ENCODE measurements at places on chromosomes 7 and 10.
A peak's percentile ranks its signal among the peaks of the same experiment; 100 is the strongest.

DNA sequence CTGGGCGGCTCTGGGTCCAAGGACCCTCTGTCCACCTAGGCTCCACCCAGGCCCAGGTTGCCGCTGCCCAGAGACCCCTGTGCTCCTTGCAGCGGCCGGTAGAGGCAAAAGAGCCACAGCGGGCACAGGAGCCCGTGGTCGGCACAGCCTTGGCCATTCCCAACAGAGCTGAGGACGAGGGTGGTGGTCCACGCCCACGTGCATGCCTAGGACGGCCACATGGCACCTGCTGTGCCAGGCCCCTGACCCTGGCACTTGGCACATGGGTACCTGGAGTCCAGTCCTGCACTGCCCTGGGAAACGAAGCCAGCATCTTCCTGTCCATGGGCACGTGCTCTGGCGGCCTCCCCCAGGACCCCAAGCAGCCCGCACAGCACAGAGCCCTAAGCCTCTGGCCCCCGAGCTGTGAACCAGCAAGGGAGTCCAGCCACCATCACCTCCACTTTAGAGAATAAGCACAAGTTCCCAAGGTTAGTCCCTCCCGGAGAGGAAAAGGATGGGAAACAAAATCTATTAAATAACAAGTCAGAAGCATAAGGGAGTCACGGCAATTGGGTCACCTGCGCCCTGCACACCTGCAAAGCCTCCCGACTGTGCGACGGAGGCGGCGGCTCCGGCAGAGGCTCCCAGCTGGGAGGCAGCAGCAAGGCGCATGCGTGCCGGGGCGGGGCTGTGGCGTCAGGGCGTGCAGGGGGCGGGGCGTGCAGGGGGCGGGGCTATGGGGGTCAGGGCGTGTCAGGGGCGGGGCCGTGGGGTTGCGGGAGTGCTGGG is 59.1 kb downstream of the STK32C start:
- DNase-seq = peak; percentile 10

- DNase-seq = no peak
Observed at GRCh38 chr10:130338636-130339024, 202.4 kb downstream of the GLRX3 start.

- DNase-seq = no peak
Observed at GRCh38 chr10:132705173-132705572, 80.8 kb downstream of the NKX6-2 start.

GRCh38 chr7:98200364-98200763 is 10.9 kb upstream of the BHLHA15 start:
- DNase-seq = no peak

DNA sequence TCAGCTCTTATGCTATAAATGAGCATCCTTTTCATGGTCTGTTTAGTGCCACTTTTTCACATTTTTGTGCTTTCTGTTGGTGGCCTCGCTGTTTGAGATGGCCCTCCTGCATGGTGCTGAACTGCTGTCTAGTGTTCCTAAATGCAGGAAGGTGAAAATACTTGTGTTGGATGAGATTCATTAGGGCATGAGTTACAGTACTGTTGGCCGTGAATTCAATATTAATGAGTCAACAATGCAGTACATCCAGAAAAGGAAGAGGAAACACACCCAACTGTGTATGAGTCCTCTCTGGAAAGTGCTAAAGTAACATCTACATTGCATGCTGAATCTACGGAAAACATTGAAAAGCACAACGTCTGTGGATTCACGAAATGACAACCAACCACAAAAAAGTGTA is 124.0 kb downstream of the HERPUD2 start:
- DNase-seq = no peak

GRCh38 chr10:44068716-44069482 is 316.0 kb downstream of the CXCL12 start:
- DNase-seq = no peak

DNA sequence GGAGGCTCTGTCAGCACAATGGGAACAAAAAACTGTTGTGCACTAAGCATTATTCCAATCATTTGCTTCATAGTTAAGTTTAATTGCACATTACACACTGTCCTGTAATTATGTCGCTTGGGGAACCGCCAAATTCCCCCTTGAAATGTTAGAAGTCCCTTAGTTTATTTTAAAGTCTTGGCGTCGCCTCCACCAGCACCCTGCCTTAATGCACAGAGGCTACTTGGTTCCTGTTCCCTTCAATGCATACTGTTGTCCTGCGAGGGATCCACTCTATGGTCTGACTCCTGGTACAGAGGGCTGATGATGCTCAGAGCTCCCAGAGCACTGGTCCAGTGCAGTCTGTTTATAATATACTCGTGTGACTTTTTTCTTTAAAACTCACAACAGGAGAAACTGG is 330.7 kb downstream of the ELMO1 start:
- DNase-seq = no peak

GRCh38 chr7:124514471-124514870 is 251.1 kb downstream of the GPR37 start:
- no peak for DNase-seq

DNA sequence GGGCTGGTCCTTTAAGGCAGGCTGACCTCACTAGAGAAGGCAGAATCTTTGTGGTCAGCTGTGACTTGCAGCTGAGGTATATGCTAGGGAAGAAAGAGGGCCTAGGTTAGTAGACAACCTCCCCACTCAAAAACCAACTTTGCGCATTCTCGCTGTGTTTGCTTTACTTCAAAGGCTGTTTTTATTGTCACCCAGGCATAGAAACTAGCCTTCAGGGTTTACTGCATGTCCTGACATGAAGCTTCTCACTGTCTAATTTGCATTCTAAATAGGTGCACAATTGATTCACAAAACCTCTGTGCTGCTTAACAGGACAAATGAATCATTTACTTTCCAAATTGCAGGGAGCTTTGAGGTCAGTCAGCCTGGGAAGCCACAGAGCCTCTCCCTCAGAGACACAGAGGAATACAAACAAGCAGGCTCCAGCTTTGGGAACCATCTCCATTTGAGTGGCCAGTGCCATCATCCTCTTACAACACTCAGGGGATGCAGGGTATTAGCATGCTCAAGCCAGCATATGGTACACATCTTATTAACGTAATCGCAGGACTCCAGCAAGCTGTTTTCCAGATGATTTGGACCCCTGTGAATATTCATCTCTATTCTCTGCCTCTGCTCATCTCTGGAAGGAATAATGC is 596.4 kb upstream of the GHITM start:
- DNase-seq = no peak

DNA sequence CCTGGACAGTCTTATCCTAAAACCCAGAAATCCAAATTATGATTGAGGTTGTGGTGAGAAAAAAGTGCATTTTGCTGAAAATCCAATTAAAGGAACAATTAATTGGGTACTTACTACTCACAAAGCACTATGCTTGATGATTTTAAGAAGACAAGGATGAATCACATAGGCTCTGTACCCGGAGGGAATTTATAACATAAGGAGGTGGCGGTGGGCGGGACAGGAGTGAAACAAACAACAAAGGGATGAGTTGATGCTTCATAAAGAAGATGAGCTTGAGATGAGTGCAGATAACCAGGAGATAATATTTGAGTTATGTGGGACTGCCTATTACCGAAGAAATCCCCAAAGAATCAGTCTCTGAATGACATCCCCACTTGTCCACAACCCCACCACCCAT is 171.1 kb upstream of the FZD8 start:
- no peak for DNase-seq

DNA sequence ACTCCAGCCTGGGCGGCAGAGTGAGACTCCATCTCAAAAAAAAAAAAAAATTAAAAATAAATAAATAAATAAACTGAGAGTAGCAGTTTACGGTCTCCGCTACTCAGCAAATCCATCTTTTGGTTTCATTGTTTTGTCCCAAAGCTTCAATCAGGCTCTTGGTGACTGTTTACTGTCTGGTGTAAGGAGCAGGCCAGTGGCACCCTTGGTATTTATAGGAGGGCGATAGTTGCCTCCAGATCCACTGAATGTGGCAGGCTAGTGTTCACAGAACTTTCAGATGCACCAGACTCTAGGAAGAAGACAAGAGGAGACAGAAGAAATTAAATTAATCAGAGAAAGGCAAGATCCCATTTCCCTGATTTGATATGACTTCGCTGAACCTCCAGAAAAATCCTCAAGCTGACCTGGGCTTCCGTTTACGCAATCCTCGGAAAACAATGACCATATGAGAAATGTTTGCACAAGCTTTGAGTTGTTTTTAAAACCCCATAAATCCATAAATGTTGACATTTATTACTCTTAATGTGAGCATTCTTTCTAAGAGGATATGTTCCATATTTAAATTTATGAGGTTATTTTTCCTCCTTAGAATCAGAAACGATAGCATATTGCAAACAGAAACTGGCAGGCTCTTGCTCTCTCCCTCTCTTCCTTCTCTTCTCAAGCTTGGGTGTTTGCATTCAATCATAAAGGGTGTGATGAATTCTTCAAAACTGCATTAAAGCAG is 7.1 kb upstream of the MUC3A start:
- no peak for DNase-seq

- DNase-seq = no peak
Observed at GRCh38 chr7:109343678-109344077, 774.0 kb downstream of the DNAJB9 start.

DNA sequence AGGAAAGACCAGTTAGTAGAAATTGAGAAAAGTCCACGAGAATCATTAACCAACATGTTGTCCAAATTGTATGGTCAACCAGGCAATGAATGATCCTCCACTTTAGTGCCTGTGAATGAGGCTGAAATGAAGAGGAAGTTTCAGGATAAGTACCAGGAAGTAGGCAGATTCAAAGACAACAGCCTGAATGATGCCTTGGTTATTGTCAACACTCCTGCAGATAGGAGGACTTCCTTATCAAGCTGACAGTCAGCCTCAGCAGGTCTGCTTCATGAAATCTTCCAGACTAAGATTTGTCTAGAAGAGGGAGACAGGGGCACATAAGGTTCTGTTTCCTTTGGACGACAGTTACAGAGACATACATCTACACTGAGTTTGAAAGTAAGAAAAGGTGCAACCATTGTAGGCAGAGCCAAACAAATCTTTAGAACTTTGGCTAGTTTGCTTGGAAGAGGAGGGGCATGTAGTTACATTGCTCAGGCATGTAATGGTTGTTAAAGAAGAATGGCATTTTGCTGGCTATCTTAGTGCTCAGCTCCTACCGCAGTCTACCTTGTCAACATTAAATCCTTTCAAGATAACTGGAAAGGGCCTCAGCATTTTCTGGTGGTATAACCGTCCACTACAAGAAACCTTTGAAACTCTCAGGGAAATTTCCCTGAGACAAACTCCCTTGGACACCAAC is 81.4 kb downstream of the ABI1 start:
- DNase-seq = no peak

DNA sequence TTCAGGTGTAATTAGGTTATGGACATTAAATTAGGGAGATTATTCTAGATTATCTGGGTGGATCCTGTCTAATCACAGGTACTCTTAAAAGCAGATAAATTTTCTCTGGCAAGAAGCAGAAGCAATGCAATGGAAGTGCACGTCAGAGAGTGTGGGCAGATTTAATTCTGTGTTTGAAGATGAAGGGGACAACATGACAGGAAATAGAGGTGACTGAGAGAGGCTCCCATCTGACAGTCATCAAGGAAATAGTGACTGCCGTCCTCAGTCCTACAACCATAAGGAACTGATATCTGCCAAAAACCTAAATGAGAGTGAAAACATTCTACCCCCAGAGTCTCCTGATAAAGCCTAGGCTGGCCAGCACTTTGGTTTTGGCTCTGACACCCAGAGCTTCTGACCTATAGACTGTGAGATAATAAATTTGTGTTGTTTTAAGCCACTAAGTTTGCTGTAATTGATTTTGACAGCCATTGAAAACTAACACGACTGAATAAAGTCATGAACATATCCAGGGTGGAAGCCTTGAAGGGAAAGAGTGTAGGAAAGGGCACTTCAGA is 30.5 kb upstream of the DDX50 start:
- DNase-seq = no peak

GRCh38 chr10:29443745-29444523 is 155.1 kb downstream of the LYZL1 start:
- DNase-seq = peak; percentile 10

DNA sequence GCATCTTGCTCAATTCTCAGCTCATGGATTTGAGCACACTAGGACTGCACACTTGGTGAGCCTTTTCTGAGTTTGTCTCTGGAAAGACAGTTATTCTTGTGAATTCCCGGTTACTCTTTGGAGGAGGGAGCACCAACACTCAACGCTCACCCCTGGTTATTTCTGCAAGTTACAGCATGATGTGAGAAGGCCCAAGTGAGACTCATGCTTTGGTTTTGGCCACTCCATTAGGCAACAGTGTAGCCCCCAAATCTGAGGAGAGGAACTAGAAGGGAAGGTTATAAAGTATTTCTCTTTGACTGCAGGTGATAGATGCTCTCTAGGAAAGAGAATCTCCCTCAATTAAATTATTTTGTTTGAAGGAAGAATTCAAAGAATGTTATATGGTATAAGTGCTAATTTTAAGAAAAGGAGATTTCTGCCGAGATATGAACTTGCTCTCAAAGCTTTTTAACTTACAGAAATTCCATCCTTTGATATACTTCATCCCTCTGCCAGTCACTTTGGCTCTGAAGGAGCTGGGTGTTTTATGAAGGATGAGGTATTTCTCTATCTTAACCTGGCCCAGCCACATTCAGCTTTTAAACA is 183.4 kb downstream of the WNT2 start:
- no peak for DNase-seq

- no peak for DNase-seq
Observed at GRCh38 chr10:48240196-48240595, 34.3 kb downstream of the FRMPD2 start.

- DNase-seq = no peak
Observed at GRCh38 chr7:78370936-78371335, 572.4 kb downstream of the PHTF2 start.

- no peak for DNase-seq
Observed at GRCh38 chr10:56318816-56319215, 42.2 kb downstream of the ZWINT start.

GRCh38 chr10:122044713-122045112 is 55.8 kb downstream of the TACC2 start:
- peak; percentile 48 for DNase-seq

DNA sequence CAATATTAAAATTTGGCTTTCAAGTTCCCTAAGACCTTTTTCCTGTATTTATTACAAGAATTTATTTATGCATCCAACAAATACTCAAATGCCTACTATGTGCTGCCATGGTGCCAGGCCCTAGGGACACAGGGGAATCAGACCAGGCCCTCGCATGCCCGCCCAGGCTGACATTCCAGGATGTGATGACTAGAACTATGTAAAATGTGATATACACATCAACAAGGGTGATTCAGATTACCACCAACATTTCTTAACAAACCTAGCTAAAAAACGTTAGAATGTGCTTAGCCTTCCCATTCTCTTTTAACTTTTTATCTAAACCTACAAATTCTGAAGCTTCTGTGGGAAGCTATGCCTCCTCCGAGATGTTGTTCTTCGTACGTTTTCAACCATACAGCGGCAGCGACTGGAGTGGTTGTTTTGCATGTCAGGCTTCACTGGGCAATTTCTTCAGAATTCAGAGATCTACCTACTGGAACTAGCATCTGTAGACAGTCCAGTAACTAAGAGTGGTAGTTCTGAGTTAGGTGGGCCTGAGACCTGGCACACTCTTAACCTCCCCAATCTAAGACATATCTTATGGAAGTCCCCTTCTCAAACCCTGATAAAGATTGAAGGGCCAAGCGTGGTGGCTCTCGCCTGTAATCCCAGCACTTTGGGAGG is 22.1 kb downstream of the GNA12 start:
- peak; percentile 90 for DNase-seq
